Astrocyte (in vitro differentiated cells and primary cell): ENCODE measurements at places on chromosomes 5 and 9.

DNA sequence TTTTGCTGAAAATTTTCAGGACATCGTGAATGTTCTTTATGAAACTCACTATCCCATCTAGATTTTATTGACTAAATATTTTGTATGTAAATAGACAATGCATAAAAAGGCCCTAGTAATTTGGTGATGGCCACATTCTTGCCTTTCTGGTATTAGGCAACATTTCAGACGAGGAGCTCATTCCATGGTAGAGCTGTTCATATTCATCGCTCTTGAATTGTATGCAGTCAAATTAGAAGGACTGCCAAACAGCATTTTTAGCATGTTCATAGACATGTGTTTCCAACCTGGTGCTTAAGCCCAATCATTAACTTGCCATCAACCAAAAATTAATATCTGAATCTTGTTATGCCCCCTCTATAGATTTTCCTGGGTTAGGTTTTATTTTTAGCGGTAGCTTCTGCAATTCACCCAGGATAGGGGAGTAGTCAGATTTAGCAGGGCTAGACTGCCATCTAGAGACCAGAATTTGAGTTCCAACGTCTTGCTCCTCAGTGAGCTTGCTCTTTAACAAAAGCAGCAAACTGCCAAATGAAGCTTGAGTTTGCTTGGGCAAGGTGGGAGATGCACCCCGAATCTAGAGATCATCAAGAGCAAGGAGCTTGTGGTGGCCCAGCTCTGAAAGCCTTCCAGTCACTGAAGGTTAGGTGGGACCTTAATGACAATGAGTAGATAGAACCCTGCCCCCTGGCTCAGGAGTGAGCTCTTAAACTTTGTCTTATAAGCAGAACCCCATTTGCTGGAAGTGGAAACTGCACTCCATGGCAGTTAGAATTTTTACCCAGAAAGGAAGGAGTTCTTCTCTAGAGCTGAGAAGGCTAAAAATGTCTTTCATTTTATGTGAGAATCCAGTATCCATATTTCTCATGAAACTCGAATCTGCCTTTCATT is 456.2 kb downstream of the RASEF start:
- peak; percentile 50 for DNase-seq

GRCh38 chr5:124996764-124997077 is 250.3 kb upstream of the ZNF608 start:
- peak; percentile 71 for DNase-seq

DNA sequence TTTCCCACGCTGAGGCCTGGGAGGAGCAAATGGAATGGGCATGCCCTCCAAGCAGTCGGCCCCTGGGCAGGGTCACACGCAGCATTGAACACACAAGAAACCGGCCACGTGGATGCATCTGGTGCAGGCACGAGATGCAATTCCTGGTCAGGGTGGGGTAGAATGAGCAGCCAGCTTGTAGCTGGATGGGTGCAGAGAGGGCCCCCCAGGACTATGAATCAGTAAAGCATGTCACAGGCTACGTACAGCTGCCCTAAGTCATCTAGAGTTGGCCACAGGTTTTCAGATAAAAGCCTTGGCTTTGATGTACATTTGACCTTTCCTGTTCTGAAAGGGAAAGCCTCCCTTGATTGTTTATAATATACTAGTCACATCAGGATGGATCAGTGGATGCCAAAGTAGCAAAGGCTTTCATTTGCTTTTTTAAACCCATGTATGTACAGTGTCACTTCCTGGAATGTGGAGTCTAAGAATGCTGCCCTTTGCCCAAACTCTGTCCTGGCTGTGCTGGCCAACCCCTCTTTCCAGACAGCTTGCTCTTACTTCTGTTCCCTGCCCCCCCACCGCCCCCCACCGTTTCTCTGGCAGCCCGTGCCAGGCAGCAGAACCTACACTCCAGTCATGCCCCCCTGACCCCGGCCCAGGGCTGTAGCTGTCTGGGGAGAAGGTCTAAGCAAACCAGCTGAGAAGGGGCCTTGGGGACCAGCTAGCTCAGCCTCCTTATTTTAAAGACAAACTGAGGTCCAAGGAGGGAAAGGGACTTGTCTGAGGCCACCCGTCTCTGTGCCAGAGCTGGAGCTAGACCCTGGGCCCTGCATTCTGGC is 169.2 kb downstream of the HSPA4 start:
- DNase-seq, result peak; percentile 38

GRCh38 chr9:91221332-91221731 is 140.4 kb downstream of the AUH start:
- peak; percentile 83 for DNase-seq

GRCh38 chr9:19193029-19193324 is 37.5 kb upstream of the DENND4C start:
- DNase-seq, result no peak

- DNase-seq, result no peak
Observed at GRCh38 chr5:141777711-141778110, 95.7 kb upstream of the ARAP3 start.

- no peak for DNase-seq
Observed at GRCh38 chr9:114434878-114435311, 47.1 kb upstream of the AKNA start.

GRCh38 chr5:4614088-4614487 is 526.0 kb upstream of the ADAMTS16 start:
- DNase-seq, result peak; percentile 4

- no peak for DNase-seq
Observed at GRCh38 chr9:131734165-131734610, 5.7 kb downstream of the RAPGEF1 start.

DNA sequence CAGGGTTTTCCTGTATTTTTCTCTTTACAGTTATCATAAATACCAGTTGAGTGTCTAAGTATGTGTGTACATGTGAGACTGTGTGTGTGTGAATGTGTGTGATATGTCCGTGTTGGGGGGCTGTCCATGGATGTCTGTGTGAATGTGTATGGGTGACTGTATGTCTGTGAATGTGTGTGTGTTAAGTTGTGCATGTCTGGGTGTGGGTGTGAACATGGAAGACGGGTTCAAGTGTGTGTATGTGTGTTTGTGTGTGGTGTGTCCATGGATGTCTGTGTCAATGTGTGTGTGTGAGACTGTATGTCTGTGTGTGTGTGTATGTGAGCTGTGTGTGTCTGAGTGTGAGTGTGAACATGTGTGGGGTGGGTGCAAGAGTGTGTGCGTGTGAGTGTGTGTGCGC is 55.0 kb downstream of the VAV2 start:
- peak; percentile 45 for DNase-seq

DNA sequence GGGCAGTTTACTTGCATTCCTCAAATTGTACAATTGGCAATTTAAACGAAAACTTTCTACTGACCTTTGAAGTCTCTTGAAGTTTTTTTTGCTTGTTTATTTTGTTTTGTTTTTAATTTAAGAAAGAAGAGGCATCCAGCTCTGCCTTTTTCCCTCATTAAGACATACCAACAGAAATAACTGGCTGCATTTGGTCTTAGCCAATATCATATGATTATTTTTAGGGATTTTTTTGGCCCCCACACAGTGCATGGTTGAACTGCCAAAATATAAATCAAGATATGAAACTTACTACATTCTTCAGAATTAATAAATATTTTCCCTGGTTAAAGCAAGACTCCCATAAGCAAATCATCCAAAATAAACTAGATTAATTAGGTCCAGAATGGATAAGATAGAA is 79.4 kb downstream of the ALDH1A1 start:
- no peak for DNase-seq

DNA sequence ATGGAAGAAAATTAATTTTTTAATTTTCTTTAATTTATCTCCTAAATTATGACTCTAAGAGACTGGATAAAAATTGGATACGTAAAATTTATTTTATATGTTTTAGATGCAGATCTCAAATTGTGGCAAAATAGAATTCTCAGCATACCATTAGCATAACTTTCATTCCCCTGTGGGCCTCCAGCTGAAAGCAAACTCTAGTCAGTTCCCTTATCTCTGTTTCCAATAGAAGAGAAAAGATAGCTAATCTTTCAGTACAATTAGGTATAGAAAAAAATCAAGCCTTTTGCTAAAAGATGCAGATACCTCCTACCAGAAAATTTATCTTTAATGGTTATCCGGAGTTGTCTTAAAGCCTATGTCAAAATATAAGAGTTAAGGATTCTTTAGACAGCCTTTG is 1530.6 kb downstream of the EFNA5 start:
- peak; percentile 36 for DNase-seq

- DNase-seq, result no peak
Observed at GRCh38 chr5:172679628-172680212, 38.7 kb downstream of the NEURL1B start.

GRCh38 chr9:25994605-25995004 is 316.4 kb upstream of the TUSC1 start:
- no peak for DNase-seq

DNA sequence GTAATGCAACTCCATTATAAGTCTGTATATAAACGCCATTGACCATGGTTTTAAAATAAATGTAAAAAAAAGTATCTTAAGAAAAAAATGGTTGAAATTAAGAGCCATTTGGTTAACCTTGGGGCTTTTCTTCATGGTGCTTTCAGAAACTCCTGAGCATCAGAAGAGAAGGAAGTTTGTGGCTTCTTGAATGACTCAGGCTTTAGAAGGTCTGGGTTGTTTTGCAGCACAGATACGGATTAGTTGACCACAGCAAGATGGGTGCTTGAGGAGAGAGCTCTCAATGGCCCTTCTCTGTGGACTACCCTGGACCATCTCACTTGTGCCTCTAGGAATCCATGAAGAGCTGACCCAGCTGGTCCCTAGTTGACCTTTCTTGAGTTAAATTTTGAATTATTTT is 189.5 kb downstream of the TMEM38B start:
- no peak for DNase-seq

DNA sequence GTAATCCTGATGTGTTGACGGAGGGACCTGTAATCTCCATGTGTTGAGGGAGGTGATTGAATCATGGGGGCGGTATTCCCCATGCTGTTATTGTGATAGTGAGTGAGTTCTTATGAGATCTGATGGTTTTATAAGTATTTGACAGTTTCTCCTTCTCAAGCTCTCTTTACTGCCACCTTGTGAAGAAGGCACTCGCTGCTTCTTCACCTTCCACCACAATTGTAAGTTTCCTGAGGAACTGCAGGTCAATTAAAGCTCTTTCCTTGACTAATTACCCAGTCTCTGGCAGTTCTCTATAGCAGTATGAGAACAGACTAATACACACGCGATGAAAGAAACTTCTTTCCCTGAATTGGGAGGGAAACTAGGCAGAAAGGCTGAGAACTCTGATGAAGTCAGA is 141.1 kb upstream of the RAD23B start:
- no peak for DNase-seq

- DNase-seq, result no peak
Observed at GRCh38 chr9:79026316-79026715, 545.4 kb upstream of the TLE4 start.

- DNase-seq, result peak; percentile 23
Observed at GRCh38 chr9:121686930-121687541, 35.6 kb downstream of the DAB2IP start.
